Cardiac septum (tissue), 1 donor: ENCODE measurements at places on chromosomes 6 and 20. TPM values are rescaled to one million over a fixed set of nuclear protein-coding genes. Genes with fewer than 3 reads are reported as not detected.
A peak's percentile ranks its signal among the peaks of the same experiment; 100 is the strongest.

BANF2 gene
- not detected for total RNA-seq

DNA sequence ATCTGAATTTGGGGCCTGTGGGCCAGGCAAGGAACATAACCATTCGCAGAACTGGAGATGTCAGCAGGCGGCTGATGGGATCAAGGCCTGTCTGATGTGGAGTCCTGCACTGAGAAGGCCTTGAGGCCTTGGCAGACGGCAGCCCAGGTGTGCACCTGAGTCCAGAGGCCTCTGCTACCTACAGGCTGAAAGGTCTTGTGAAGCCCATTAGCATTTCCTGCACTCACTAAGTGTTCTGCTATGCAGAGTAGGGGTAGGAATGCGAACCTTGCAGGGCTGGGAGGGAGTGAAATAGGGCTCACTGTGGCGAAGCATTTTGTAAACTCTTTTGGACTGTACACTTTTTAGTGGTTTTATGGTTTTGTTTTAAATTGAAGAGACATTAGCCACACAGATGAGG, 48.3 kb upstream of the RNF24 start:
- DNase-seq = peak; percentile 43

GRCh38 chr6:150167479-150167873, 24.6 kb downstream of the PPP1R14C start:
- no peak for DNase-seq

DNA sequence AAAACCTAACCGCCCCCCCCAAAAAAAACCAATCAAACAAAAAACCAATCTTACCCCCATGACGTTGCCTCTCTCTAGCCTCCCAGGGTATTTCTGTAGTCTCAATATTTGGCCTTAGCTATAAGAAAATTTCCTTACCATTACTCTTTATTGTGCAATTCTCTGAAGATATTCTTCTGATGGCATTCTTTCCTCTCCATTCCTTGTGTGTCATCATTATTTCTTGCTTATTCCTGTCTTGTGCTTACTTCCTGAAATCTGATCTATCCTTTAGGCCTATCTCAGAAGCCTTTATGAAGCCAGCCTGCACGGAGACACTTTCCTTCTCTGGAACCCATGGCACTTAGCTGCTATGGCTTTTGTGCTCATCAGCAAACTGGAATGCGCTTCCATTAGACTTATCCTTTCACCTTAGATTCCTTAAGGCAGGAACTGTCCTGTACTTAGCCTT, 65.9 kb upstream of the DDR1 start:
- DNase-seq = no peak

DNA sequence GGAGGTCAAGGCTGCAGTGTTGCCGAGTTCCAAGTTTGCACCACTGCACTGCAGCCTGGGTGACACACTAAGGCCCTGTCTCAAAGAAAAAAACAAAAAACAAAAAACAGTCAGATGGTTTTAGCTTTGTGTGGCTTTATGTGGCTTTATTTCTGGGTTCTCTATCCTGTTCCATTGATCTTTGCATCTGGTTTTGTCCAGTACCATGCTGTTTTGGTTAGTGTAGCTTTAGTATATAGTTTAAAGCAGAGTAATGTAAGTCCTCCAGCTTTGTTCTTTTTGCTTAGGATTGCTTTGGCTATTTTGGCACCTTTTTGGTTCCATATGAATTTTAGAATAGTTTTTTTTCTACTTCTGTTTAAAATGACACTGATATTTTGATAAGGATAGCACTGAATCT, 225.5 kb downstream of the HDGFL1 start:
- no peak for DNase-seq

DNA sequence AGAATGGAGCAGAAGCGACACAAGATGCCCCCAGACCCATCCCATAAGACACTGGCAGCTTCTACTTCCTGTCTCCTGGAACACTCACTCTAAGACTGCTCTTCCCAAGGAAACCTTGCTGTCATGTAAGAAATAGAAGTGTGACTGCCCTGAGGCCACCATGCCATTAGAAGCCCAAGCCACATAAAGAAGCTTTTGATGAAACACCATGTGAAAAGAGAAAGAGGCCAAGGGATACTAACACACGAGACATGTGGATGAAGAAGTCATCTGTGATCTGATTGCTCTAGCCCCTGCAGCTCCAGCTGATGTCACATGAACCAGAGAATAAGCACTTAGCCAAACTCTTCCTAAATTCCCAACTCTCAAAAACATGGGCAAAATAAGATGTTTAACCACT, 117.9 kb upstream of the PCSK2 start:
- no peak for DNase-seq

DNA sequence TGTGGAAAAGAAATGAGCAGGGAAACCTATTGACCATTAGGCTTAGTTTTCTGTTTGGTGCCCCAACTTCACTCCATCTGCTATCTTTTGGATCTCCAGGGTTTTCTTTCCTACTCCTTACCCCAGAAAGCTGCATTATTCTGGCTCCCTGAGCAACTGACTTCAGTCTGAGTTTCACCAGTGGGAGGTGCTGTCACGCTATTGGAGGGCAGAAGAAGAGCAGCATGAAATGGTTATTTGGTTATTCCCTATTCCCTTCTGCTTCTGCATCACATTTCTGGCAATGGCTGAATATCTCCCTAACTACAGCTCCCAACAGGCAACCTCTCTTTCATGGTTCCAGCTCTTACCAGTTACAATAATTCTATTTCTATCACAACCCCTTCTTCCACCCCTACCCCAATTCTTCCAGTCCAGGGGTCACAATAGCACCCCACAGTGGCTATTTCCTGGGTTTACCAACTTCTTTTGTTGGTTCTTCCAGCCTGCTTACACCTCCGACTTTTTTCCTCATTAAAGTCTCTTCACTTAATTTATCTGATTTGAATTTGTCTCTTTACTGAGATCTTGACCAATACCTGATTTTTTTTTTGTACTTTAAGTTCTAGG, 311.5 kb downstream of the PLCB1 start:
- no peak for DNase-seq

- DNase-seq = no peak
These were observed 32.3 kb downstream of the AFDN start for GRCh38 chr6:167858842-167859664.

DNA sequence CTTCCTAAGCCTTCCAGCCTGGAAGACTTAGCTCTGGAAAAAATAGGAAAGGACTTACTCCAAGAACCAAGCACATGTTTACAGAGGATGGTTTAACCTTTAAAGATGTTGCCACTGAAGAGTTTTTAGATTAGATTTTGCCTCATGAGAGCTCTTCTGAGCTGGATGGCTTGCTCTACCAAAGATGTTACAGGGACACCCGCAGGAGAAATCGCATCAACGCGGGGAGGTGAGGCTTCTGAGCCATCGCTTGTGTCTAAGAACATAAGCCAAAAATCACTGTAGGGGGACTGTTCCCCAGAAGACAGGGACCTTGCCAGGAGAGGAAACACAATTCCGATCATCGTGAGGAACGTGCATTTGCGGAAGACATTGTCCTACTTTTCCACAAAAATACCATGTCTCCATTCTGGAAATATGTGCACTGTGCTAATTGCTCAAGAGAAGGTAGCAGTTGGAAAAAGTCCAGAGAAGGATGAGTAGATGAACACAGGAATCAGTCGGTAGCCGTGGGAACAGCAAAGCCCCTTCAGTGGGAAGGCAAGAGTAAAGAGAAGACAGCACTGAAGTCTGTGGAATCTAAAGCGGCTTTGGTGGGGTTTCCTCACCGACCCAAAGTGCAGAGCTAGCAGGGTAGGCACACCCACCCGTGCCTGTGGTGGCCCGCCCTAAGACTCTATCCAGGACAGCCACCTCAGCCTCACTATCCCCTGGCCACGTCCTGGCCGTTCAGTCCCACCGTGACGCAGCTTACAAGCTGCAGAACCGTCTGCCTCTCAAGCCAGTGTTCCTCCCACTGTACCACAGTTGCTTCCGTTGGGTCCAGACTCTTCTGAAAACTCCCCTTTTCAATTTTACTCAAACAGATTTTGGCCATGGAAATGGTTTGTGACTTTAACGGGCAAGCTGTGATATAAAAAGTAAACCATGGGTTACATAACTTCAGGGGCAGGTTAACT, 334.8 kb downstream of the NRN1 start:
- no peak for DNase-seq
